ENCODE measurements at places on chromosomes 6 and 20. TPM values are rescaled to one million over a fixed set of nuclear protein-coding genes. Genes with fewer than 3 reads are reported as not detected.

Gene LHFPL5
- total RNA-seq: not detected

GRCh38 chr20:60214901-60215815 is 256.9 kb downstream of the CDH26 start:
- DNase-seq: no peak

DNA sequence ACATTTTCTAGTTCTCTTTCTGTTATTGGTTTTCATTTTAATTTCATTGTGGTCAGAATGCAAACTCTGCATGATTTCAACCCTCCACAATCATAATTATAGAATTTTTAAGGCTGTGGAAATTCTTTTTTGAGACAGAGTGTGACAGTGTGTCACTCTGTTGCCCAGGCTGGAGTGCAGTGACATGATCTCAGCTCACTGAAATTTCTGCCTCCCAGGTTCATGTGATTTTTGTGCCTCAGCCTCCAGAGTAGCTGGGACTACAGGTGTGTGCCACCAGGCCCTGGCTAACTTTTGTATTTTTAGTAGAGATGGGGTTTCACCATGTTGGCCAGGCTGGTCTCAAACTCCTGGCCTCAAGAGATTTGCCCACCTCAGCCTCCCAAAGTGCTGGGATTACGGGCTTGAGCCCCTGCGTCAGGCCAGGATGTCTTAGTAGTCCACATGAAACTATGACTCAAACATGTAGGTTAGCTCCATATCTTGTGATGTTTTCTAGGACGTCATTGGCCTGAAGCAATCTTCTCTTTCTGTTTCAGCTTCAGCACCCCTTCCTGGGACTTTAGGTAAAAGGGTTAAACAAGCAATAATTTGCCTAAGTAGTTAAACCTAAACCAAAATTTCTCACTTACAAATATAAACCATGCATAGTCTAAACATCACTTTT is 47.4 kb upstream of the SAMD3 start:
- no peak for DNase-seq

- DNase-seq: no peak
These were observed 259.7 kb downstream of the HACE1 start for GRCh38 chr6:104599821-104600638.

DNA sequence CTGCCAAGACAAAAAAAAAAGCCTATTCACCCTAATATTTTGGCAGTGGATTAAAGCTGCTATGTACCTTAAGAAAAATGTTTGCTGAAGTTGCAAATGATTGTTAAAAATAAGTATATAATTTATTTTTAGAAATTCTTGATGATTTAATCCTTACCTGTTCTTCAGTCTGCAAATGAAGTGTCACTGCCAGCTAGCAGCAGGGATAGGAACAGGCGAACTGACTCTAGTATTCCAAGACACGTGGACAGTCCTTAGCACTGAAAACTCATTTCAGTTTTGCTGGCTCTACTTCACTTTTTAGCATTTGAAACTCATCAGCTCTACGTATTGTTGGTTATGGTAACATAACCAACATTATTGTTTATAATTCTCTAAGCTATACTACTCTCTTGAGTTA is 204.4 kb upstream of the ID4 start:
- no peak for DNase-seq

Gene GHRH
- not detected for total RNA-seq

DNA sequence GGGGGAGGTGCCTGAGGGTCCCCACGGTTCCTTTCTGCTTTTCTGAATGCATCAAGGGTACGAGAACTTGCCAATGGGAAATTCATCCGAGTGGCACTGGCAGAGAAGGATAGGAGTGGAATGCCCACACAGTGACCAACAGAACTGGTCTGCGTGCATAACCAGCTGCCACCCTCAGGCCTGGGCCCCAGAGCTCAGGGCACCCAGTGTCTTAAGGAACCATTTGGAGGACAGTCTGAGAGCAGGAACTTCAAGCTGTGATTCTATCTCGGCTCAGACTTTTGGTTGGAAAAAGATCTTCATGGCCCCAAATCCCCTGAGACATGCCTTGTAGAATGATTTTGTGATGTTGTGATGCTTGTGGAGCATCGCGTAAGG is 226.4 kb downstream of the SMOC2 start:
- DNase-seq: no peak

DNA sequence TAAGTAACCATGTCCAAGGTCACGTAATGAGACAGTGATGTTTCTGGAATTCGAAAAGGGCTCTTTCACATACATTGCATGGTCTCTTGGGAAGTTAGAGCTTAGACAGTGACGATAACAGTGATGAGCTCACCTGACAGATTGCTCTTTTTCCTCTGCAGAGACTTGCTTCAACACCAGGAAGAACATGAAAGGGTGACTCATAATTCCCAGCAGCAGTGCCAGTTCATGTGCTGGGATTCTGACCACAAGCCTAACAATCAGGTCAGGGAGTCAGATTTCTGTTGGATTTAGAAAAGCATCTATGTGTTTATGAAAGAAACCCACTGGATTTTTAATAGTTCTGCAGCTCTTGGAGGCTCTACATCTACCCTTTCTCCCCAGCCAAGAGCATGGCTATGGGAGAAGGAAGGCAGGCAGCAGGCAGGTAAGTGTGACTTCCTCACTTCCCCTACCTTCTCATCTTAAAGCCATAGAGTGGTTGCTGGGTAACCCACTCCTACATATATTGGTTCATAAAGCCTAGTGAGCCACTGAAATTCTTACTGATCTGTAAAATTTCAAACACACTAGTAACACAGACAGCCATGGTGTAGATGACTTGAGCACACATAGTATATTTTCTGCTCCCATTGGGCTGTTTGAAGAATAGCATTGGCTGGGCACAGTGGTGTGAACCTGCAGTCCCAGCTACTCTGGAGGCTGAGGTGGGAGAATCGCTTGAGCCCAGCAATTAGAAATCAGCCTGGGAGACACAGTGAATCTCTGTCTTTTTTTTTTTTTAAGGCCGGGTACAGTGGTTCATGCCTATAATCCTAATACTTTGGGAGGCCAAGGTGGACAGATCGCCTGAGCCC is 44.4 kb upstream of the LOC128125822 start:
- DNase-seq: no peak

- no peak for DNase-seq
These were observed 47.4 kb upstream of the STX16 start for GRCh38 chr20:58603721-58604120.

DNA sequence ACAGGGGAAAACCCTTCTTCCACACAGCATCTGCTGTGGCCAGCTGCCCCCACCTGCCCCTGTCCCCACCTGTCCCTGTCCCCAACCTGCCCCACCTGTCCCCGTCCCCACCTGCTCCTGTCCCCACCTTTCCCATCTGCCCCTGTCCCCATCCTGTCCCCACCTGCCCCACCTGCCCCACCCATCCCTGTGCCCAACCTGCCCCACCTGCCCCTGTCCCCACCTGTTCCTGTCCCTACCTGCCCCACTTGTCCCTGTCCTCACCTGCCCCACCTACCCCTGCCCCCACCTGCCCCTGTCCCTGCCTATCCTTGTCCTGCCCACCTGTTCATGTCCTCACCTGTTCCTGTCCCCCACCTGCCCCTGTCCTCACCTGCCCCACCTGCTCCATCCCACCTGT is 6.4 kb upstream of the MYT1 start:
- no peak for DNase-seq

GRCh38 chr6:157804448-157805327 is 18.4 kb upstream of the SNX9 start:
- DNase-seq: no peak

Gene CALHM6
- total RNA-seq: 24.8 TPM

Gene HTR1B
- total RNA-seq: not detected

Gene TCP11
- total RNA-seq: not detected

GRCh38 chr20:61014491-61014890 is 237.6 kb upstream of the CDH4 start:
- no peak for DNase-seq

DNA sequence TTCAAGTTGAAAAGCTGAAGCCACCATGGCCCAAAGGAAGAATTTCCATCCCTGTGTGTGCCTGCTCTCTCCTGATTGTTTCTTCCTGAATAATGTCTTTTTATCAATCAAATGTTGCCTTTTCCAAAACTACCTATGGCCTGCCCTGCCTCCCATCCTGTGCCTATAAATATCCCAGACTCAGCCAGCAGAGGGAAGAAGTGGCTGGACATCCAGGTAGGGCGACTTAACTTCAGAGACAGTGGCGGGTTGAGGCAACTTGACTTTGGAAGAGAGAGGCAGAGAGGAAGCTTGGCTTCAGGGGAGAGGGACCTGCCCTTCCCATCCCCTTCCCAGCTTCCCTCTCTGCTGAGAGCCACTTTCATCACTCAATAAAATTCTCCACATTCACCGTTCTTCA is 133.0 kb downstream of the LCA5 start:
- DNase-seq: no peak

Gene MYBL2
- total RNA-seq: 108 TPM

Gene PRICKLE4
- total RNA-seq: not detected

Gene FILIP1
- not detected for total RNA-seq

All from activated CD4-positive, alpha-beta T cell treated with anti-CD3 and anti-CD28 coated beads, Interleukin-2, amount 10 ng/mL, durations not matched to agents 24 days and 14 days (primary cell).